Hematopoietic multipotent progenitor cell treated with erythropoietin and hydrocortisone succinate and interleukin-3 and kit ligand, for 6 days (in vitro differentiated cells): ENCODE measurements at places on chromosomes 3 and 15.
A peak's percentile ranks its signal among the peaks of the same experiment; 100 is the strongest.

DNA sequence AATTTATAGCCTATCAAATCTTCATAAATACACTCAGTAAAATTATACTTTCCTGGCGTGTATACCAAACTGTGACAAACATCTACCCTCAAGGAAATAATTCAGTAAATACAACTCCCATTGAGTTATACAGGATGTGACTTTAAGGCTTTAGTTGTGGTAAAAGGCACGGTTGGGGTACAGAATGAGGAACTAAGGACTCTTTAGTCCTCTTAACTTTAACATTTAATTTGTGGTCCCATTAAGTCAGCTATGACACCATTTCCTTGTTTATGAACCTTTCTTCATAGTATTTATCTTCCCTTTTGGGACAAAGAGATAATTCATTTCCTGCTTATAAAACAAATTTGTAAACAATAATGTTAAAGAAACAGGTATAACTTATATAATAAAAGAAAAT is 30.2 kb downstream of the IFT80 start:
- peak; percentile 73 for DNase-seq

GRCh38 chr3:94043285-94043684 is 14.9 kb upstream of the STX19 start:
- DNase-seq: no peak

DNA sequence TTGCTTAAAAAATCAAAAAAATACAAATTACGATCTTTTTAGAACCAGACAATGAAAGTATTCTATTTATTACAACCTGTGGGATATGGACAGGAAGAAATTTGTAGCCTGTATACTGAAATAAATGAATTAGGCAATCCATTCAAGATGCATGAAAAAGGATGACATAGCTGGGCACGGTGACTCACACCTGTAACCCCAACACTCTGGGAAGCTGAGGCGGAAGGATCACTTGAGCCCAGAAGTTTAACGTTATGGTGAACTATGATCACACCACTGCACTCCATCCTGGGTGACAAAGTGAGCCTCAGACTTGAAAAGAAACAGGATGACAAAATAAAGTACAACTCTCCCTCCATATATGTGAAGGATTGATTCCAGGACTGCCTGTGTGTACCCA is 74.1 kb downstream of the MSL2 start:
- no peak for DNase-seq

- no peak for DNase-seq
Measured at GRCh38 chr3:2822611-2823010, 287.6 kb downstream of the IL5RA start.
